ENCODE measurements at places on chromosomes 5 and 9.

- DNase-seq = no peak
Measured at GRCh38 chr9:1890816-1891215, 124.3 kb upstream of the SMARCA2 start.

- DNase-seq = no peak
Measured at GRCh38 chr5:112862085-112862484, 998 bp downstream of the SRP19 start.

- no peak for DNase-seq
Measured at GRCh38 chr5:123997462-123998215, 485.7 kb downstream of the CSNK1G3 start.

GRCh38 chr5:118953652-118954005, 34.7 kb downstream of the DTWD2 start:
- no peak for DNase-seq

- no peak for DNase-seq
Measured at GRCh38 chr5:65100911-65101631, 332.3 kb downstream of the CWC27 start.

DNA sequence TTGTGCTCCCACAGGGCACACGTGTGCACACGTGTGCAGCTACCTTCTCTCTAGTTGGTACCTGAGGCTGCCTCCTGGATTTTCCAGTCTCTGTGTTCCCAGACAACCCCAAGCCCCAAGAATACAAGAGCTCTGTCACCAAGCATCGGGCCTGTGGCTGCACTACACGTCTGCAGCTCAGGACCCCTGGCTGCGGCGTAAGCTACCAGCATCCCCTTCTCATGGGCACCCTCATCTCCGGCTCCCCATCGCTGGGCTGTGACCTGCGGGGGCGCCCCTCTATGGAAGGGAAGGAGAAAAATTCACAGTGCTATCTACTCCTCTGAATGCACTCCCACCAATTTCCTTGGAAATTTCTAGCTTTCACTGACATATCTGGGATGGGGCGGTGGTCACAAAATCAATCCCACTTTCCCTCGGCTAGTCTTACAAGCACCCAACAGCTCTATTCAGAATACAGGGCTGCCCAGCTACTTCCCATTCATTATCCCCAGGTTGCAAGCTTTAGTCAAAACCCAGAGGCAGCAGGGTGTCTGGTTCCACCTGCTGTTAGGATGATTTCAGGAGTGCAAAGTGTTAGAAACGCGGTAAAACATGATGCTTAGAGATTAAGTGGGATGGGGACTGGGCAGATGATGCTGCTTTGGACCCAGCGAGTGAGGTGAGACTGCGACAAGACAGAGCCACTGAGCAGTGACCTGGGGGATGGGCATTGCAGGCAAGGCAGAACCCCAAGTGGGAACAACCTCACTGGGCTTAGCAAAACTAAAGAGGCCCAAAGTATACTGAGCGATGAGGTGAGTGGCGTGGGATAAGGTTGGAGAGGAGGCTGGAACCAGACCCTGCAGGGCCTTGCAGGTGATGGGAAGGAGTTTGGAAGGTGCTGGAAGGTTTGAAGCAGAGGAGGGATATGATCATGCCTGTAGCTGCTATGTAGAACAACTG, 121.7 kb downstream of the KCNIP1 start:
- DNase-seq = no peak

GRCh38 chr9:89104821-89105220, 73.8 kb downstream of the SHC3 start:
- no peak for DNase-seq

DNA sequence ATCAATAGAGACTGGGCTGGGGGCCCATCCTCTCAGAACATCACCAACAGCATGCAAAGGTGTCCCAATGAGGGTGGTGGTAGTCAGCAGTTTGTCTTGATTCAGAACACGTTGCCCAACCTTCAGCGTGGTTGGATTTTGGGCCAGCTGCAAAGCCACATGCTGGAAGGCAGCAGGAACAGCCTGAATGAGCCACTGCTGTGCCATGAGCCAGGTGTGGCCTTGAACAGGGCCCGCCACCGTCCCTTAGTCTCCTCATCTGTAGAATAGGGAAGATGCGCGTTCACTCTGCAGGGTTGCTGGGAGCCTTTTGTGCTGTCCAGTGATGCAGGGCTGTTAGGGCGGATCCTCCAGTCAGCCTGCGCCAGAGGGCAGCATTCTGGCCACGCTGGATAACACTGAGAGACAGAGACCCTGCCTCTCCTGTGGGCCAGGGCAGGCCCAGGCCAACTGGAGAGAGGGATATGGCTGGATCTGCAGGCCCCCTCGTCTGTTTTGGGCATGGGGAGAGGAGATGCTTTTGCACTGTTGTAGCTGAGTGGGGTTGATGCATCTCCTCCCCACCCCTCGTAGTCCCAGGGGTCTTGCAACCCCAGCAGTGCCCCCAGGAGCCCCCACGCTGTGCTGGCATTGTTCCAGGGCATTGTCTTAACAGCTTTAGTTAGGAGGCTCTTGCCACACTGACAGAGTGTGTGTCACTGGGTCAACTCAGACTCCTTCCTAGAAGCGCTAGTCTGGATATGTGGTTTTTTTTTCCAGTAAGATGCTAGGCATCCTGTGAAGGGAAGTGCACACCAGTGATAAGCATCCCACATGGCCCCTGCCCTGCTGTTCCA, 42.1 kb downstream of the SLC46A2 start:
- DNase-seq = no peak

GRCh38 chr9:89863141-89863540, 258.3 kb downstream of the GADD45G start:
- no peak for DNase-seq
